Kidney tubule cell (primary cell): ENCODE measurements at places on chromosomes 2 and 18.

GRCh38 chr2:16123856-16124780 is 183.8 kb downstream of the MYCN start:
- DNase-seq = no peak

DNA sequence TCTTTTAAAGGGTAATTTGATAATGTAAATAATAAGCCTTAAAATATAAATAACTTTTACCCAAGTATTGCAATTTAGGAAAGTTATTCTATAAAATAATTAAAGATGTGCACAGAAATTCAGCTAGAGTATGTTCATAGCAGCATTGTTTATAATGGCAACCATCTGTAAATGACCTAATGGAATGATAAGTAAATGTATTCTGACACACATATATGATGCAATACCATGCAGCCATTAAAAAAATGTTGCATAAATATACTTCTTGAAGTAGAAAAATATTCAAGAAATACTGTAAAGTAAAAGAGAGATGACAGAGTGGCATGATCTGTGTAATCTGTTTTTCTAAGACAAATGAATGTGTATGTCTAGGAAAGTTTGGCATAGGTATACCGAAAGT is 545.7 kb downstream of the ZEB2 start:
- DNase-seq = no peak

DNA sequence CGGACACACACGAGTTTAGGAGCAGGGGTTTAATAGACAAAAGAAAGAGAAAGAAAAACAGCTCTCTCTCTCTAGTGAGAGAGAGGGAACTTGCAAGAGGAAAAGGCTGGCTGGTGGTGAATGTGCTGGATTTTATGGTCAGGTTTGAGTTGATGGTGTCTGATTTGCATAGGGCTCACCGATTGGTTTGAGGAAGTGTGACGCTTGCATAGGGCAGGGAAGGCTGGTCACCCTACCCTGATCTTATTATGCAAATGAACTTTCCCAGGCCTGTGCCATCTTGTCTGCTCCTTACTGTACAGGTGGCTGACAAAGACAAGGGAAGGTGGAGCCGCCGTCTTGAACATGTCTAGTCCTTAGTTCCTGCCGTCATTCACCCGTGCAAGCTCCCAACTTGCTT is 408.9 kb downstream of the RIT2 start:
- DNase-seq = peak; percentile 64

- DNase-seq = no peak
These were observed 4.8 kb upstream of the ZFP36L2 start for GRCh38 chr2:43230951-43231827.

- DNase-seq = no peak
These were observed 13.6 kb upstream of the GPR35 start for GRCh38 chr2:240611601-240612210.

DNA sequence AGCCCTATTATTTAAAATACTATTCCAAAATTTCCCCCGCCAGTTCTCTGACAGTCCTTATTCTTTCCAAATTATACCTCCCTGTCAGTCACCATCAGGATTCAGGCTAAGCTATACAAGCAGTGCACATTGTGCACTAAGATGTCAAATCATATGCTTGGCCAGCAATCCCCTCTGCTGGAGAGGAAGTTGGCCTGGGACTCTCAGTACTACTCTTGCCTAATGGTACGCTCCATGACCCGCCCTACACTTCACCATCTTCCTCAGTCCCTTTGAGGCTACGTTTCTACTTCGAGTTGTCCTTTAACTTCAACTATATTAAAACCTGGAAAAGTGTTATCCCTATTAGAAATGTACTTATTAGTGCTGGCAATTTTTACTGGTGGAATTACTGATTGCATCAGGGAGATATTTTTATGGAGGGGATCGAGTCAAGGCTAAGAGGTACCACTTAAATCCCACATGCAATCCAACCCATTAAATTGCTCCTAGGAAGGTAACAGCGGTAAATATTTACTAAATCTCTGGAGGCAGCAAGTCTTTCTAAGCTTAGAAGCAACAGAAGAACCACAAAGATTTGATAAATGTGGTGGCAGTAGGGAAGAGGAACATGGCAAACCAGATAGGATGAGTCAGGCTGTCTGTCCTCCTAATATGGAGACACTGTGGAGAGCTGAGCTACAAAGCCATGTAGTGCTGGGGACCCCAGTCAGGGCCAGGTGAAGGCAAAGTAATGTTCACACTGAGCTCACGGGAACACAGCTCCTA is 2.7 kb downstream of the USP40 start:
- peak; percentile 9 for DNase-seq
